ENCODE measurements at places on chromosomes 4 and X.

- DNase-seq, result no peak
Measured at GRCh38 chr4:164614329-164614728, 139.6 kb upstream of the SMIM31 start.

DNA sequence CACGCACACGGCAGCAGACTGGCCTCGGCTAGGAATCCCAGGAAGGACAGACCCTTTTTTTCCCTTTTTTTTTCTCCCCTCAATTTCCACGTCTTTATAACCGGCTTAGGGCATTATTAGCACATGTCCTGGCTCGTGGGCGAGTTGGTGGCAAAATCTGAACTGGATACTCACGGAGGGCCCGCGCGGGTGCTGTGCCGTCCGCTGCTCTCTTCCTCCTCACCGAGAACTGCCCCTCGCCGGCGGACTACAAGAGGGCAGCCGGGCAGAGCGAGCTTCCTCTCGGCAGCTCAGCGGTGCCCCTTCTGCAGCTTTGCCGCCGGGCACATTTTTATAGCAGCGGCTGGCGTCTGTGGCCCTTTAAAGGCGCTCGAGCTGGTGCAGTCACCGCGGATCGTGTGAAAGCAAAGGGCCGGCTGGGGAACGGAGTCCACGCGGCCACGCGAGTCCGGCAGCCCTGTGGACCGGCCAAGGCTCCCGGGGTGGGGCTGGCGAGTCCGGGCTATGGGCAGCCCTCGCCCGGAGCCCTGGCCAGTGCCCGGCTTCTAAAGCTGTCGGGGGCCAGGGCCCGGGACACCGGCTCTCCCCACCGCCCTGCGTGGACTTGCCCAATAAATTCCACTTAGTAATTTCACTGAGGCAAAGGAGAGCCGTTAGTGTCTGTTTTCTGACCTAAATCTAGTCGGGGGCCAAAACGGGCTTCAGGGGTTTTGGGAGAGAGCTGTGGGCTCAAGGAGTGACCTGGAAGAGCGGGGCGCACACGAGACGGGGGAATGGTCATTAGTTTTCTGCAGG is 1.3 kb upstream of the CITED1 start:
- DNase-seq, result peak; percentile 48

DNA sequence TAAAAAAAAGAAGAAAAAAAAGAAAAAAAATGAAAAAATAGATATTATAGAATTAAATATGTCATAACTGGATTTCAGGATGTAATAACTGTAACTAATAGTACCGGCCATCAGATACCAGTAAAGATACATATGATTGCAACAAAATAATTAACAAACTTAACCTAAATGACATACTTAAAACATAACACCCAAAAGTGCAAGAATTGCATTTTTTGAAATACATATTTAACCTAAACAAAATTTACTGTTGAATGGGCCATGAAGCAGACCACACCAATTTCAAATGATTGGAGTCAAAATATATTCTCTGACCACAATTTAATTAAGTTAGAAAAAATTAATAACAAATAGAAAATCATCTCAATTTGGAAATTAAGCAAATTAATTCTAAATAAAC is 33.1 kb downstream of the GABRA3 start:
- no peak for DNase-seq

- DNase-seq, result no peak
Measured at GRCh38 chr4:120939693-120940092, 17.2 kb upstream of the PRDM5 start.

DNA sequence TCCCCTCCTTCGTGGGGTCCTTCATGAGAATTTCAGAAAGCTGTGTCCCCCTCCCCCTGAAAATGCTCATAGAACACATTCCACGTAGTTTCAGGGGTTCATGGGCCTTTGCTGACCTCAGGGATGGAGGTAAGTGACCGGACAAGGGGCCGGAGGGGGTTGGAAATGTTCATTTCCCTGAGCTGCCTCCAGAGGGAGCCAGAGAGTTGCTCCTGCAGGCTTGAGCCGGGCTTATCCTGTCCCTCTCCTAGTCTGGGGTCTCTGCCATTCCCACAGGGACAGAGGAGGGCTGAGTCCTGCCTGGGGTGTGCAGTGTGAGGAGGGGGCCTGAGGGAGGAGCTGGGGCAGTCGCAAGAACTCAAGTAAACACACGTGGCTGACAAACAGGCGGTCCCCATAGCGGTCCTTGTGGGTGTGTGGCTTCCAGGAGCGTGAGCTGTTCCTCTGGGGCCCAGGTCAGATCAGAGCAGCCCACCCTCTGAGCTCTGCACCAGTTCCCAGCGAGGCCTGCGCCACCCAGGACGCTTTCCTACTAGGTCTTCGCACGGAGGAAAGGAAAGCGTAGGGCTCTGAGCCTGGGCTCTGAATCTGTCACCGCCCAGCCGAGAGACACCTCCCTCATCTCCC is 62.5 kb downstream of the WFS1 start:
- DNase-seq, result peak; percentile 58

DNA sequence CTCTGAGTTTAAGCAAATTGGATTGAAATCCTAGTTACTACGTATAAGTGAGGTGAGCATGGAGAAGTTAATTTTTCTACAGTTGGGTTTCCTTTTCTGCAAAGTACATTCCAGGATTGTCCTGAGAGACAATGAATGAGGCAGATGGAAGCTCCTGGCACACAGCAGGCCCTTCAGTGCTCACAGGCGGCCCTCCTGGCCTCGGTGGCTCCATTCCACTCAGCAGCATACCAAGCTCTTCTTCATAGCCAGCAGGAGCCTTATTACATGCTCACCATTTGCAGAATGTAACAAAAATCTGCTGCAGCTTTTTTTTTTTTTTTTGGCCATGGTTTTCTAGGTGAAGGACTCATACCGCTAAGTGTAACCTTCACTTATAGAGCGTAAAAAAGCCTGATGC is 113.2 kb upstream of the FAM9B start:
- DNase-seq, result no peak

- DNase-seq, result no peak
Measured at GRCh38 chr4:66169341-66169740, 499.1 kb upstream of the EPHA5 start.

DNA sequence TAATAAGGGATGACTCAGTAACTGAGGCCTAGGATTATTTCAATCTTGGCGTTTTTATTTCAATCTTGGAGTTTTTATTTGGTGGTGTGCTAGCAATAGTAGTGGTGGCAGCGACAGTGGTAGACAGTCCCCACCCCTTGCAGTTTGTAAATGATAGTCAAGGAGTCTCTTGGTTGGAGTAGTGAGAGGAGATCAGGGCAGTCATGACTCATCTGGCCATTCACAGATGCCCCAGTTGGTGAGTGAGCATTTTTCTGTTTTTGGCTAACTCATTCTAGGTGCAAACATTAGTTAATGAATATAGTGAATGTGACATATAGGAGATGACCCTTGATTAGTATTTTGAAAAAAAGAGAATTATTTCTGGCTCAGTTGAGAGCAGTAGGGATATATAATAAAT is 93.5 kb upstream of the ADAD1 start:
- DNase-seq, result no peak

DNA sequence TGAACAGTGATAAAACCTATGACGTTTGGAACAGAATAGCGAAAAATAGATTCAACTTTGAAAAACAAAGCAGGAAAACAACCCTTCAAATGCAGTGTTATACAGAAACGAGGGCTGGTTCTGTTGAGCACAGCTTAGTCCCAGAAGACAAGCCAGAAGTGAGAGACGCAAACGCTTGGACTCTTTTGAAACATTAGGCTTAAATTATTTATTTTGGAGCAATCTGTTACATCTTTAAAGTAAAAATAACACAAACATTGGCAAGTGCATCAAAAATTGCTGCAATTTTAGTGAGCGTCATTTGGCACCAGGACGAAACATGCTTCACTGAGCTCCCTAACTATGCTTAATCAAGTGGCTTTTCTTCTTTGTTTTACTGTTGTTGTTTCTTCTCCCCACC is 63.5 kb downstream of the ENPP6 start:
- no peak for DNase-seq

- DNase-seq, result no peak
Measured at GRCh38 chrX:9682456-9682855, 83.2 kb downstream of the GPR143 start.

DNA sequence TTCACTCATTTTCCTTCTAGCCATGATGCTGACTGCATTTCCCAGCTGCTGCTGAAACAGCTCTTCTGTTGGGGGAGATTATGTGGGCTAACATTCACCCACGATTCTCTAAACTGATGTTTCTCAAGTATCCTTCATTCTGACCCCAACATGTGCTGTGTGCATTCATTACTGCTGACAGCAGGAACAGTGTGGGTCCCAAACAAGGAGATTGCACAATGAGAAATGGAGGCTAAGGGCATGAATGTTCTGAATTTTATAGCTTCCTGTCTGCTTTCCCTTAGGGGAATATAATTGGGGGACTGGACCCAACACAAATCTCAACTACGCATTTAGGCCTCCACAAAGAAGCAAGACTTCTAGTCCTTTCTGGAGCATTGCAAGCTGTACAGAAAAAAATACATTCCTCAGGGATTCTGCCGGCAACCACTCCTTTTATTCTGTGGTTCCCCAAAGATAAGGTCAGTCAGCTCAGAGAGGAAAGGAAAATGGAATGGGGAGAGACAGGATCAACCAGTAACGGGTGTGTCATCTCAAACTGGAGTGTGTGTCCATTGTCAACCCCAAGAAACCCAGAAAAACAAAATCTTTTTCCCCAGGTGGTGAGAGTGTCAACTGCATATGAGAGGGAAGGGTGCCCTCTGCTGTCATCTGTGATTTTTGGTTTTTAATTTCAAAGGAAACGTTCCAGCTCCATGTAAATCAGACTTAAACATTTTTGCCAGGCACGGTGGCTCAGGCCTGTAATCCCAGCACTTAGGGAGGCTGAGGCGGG is 81.5 kb upstream of the EGFL6 start:
- peak; percentile 31 for DNase-seq

GRCh38 chrX:10597871-10598270 is 22.5 kb downstream of the MID1 start:
- DNase-seq, result no peak

- DNase-seq, result no peak
Measured at GRCh38 chr4:175951794-175952193, 113.8 kb upstream of the WDR17 start.

- DNase-seq, result no peak
Measured at GRCh38 chr4:183182873-183183725, 84.0 kb downstream of the WWC2 start.

- DNase-seq, result no peak
Measured at GRCh38 chrX:22313766-22314165, 41.1 kb downstream of the CBLL2 start.

GRCh38 chr4:3408793-3409330 is 32.9 kb upstream of the HGFAC start:
- no peak for DNase-seq

DNA sequence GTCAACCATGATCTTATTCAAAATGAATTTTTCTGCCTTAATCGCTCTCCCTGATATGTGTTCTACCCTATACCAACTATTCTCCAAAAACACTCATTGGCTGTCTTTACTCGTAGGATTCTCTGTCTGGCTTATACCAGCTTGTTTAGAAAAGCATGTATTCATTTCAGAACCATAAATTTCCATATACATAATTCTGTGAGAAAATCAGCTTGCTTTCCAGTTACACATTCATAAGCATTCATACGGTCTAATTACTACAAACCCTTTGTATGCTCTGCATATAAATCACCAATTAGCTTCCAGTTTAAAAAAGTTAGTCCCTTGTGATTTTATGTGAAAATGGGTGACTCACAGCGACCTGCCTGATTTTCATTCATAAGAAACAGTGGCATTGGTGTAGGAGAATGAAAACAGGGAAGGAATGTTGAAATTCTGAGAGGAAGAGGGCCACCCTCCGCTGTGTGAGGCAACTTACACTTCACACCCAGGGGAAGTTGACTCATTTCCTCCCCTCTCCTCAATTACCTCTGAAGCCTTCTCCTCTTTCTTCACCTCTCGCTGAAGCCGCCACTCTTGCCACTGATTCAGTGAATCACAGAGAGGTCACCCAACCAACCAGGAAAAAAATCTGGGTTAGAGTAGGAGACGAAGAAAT is 63.3 kb downstream of the MEPE start:
- no peak for DNase-seq

- DNase-seq, result no peak
Measured at GRCh38 chrX:51281758-51282318, 50.8 kb upstream of the NUDT10 start.

DNA sequence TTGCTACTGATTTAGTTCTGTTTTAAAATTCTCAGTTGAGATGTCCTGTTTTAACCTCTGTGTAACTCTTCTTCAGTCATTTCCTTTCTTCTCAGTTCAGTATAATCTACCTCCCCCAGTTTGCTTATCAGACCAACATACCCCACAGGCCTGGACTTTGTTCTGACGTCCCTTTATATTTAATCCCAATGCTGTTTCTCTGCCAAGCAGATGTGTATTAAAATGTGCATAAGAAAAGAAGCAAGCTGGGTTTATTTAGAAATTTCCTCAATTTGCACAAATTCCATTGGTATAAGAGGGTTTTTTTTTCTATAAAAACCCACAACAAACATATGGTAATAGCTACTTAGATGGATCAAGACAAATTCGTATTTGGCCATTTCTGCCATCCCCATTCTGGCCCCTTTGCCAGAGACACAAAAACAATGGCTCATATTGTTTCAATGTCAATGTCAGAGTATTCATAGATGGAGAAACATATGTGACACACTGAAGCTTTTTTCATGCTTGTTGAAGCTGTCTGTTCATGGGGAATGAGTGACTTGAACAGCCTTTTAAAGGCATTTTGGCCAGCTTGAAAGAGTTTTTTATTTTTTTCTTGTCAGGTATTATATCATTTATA is 24.5 kb downstream of the HCCS start:
- DNase-seq, result no peak

- DNase-seq, result peak; percentile 53
Measured at GRCh38 chr4:118888666-118889311, at the start of gene SYNPO2. Gene SYNPO2 (plus strand): TSS chr4:118888854. CDS start chr4:118889037, 183 bp downstream.

DNA sequence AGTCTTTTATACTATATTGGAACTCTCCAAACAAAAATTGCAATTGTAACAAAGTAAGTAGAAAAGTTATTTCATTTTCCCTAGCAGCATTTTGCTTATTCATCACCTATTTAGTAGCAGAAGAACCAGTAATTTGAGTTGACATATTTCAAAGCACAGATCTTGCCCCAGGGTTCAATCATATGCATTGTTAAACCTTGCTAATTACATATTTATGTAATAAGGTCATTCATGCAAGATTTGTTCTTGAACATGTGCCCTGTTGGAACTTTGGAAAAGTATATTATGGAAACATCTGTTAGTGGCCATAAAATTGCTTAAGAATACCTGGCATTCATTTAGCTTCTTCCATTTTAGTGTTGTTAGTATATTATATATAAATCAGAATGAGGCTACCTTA is 191.7 kb downstream of the TLL1 start:
- no peak for DNase-seq

GRCh38 chr4:119559044-119559647 is 69.5 kb downstream of the PDE5A start:
- no peak for DNase-seq

- DNase-seq, result no peak
Measured at GRCh38 chr4:121706595-121707021, 9.8 kb upstream of the ANXA5 start.

- DNase-seq, result no peak
Measured at GRCh38 chr4:75633846-75634245, 3.5 kb upstream of the CDKL2 start.

- DNase-seq, result no peak
Measured at GRCh38 chr4:118173126-118173525, 138.8 kb downstream of the NDST3 start.
